ENCODE measurements at places on chromosomes 5 and 9. TPM values are rescaled to one million over a fixed set of nuclear protein-coding genes. Genes with fewer than 3 reads are reported as not detected.

CDKN2B-AS1 gene
- 0.21 TPM for total RNA-seq

- no peak for DNase-seq
These were observed 46.8 kb downstream of the MTMR12 start for GRCh38 chr5:32265902-32266301.

DNA sequence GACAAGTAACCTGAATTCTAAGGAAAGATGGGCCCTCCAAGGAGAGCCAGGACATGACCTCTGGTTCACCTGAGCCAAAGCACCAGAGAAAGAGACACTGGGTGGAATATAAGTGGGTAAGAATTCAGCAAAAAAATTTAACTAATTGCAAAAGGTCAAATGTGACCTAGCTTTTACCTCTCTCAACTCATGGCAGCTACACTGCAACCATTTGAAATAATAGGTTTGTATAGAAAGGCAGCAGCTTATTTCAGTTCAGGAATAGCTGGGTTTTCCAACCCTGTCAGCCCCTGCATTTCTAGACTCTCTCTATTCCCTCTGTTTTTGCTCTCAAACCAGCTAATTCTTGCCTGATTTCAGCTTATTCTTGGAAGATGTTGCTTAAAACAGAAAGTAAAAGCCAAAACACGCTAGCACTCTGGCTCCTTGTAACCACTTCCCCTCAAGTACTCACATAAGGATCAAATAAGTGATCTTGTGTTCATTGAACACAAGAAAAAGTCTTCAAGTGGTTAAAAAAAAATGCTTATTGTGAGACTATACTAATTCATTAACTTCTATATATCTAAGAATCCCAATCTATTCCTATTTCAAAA is 101.1 kb upstream of the NR4A3 start:
- DNase-seq = no peak

GRCh38 chr5:14223372-14223771 is 80.2 kb downstream of the TRIO start:
- no peak for DNase-seq

DNA sequence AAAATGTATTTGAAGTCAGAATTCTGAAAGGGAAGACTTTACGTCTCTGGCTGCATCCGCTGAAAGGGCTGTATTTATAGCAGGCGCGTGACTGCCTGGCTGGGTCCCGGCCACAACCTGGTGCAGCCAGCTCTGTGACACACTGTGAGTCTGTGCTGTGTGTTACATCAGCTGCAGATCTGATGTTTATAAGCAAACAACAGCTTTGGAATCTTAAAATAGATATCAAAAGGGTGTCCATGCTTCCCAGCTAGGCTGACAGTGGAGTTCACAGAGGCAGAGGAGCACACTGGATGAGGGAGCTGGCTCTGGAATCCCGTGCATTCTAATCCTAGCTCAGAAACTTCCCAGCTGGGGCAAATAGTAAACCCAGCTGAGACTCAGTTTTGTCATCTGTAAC is 433.4 kb upstream of the BRINP1 start:
- no peak for DNase-seq

GRCh38 chr5:157956271-157956885 is 97.4 kb upstream of the CLINT1 start:
- DNase-seq = no peak

CDKN2B gene
- total RNA-seq = not detected

ACTBL2 gene
- not detected for total RNA-seq

GRCh38 chr5:51544031-51544785 is 161.0 kb downstream of the ISL1 start:
- no peak for DNase-seq

GRCh38 chr5:120092649-120093048 is 371.5 kb upstream of the PRR16 start:
- no peak for DNase-seq

- DNase-seq = no peak
These were observed 49.3 kb downstream of the NLN start for GRCh38 chr5:65771266-65771665.

- DNase-seq = no peak
These were observed 70.3 kb upstream of the TARS1 start for GRCh38 chr5:33370466-33370859.

DNA sequence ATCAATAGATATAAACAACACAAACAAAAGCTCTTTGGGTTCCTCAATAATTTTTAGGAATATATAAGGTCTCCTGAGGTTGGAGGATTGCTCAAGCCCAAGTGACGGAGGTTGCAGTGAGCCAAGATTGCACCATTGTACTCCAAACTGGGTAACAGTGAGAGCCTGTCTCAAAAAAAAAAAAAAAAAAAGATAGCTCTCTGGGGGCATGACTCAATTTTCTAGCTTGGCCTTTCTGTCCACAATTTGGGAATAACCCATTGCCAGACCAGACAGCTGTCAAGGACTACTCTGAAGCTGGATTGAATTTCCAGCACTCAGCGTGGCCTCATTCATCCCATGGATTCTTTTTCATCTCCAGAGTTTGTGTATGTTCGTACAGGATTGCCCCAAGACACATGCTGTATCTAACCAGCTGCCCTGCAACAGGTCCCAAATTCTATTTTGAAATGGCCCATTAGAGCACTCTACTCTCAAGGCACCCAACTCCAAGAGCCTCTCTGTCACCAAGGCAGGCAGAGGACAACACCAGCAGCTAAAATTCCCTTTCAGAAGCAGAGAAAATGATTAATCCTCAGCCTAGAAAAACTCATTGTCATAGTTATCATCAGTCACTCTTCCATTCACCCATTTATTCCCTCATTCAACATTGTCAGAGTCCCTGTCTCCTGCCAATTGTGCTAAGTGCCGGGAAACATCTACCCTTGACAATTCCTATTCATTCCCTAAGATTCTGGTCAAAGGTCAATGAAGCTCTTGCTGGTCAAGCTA is 8.7 kb downstream of the FAM193B start:
- no peak for DNase-seq

GRCh38 chr9:93823245-93824072 is 131.7 kb downstream of the BARX1 start:
- DNase-seq = no peak

DNA sequence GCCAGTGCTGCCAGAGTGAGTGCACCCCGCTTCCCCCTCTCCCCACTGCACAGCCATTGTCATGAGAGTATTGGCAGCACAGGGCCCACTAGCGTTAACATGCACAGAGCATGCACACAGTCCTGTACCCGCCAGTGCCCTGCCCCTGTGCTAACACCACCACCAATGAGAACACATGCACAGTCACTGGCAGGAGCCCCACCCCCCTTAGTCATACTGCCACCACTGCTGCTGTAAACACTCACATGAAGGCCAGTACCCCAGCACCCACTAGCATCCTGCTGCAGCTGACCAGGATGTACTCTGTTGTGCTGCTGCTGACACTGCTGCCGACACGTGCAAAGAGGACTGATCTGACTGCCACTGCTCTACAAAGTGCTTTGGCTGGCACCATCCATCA is 19.5 kb upstream of the RANBP6 start:
- no peak for DNase-seq

CEL gene
- total RNA-seq = 2.0 TPM

DNA sequence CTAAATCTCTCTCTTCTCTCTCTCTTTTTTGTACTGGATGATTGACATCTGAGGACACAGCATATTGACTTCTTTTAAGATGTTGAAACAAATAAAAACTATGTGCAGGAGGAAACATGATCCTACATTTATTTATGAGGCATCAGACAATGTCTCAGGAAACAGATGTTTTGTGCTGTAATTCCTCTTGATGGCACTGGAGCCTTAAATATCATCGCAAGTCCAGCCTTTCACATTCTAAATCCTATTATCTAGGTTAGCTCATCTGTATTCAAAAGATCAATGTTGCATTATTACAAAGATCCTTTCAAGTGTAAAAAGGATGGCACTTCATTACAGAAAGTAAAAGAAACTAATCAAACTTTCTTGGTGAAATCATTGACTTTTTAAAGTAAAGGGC is 63.9 kb downstream of the MAT2B start:
- no peak for DNase-seq

PCAT7 gene
- not detected for total RNA-seq

- no peak for DNase-seq
These were observed 65.2 kb downstream of the NSD1 start for GRCh38 chr5:177198738-177199137.

TJP2 gene
- total RNA-seq = 24.3 TPM

PDCD1LG2 gene
- total RNA-seq = 0.16 TPM

DNA sequence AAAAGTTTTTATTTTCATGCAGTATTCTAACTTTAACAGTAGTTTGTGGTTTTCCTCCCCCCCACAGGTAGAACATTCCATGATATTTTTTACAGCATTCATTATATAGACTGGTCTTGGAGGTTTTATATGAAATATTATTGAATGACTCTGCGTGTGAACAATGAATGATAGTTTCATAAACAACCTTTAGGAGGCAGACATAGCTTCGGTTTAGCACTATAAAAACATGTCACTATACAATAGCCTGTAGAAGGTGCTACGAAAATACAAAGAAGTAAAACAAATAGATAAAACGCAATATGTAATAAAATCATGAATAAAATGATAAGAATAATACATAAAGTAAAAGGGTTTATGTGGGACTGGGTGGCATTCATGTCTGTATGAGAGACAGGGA is 8.5 kb downstream of the KLF4 start:
- DNase-seq = no peak

All from naive thymus-derived CD4-positive, alpha-beta T cell (primary cell).